CD4-positive, CD25-positive, alpha-beta regulatory T cell (primary cell): ENCODE measurements at places on chromosomes 4 and X.

DNA sequence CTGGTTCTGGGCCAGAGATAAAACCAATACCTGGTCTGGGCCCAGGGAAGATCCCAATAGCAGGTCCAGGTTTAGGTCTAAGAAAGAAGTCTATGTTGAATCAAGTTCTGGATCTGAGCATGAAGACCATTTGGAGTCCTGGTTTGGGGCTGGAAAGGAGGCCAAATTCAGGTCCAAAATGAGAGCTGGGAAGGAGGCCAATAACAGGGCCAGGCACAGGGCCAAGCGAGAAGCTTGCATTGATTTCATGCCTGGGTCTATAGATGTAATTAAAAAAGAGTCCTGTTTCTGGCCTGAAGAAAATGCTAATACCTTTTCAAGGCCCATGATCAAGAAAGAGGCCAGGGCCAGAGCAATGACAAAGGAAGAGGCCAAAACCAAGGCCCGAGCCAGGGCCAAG is 3.4 kb downstream of the GPRASP1 start:
- no peak for DNase-seq

DNA sequence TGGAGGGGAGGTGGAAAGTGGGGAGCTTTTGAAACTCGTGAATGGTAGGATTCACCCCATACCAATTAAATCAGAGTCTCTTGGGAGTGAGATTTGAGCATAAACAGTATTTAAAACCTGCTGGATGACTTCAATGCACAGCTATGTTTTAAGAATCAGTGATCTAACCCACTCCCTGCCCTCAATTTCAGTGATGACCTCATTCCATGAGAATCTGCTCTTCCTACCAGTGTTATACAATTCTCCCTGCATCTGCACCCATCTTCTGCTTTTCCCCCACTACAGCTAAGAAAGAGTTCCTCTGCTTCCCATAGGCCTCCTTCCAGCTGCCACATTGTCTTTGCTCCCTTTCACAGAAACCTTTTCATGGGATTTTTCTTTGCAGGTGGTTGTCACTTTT is 18.3 kb upstream of the H2AZ1 start:
- DNase-seq, result no peak

DNA sequence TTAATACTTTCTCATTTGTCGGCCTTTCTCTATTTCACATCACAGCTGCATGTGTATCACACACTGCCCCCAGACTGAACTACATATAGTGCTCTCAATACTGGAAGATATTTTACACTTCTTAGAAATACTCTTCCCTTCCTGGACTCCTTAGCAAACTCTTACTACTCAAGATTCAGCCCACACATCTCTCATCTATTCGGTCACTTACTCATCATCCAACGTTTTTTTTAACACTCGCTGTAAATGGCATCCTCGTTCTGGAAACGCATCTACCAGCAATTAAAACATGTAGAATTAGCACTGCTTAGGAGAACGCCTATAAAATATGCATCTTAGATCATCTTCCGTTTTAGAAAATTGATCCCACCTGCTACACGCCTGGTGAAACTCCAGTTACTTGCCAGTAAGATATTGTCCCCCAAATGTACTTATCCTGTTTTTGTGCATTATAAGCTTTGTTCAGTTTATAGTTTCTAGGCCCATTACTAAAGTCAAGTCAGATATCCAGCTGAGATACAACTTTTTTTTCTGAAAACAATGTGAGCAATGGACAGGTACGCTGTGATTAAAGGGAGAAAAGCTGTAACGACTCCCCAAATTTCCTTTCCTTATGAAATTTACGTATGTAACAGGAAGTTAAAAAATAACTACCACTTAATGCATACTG is 1.0 kb downstream of the LRP2BP start:
- no peak for DNase-seq

GRCh38 chr4:141609243-141609642 is 27.1 kb upstream of the IL15 start:
- no peak for DNase-seq

DNA sequence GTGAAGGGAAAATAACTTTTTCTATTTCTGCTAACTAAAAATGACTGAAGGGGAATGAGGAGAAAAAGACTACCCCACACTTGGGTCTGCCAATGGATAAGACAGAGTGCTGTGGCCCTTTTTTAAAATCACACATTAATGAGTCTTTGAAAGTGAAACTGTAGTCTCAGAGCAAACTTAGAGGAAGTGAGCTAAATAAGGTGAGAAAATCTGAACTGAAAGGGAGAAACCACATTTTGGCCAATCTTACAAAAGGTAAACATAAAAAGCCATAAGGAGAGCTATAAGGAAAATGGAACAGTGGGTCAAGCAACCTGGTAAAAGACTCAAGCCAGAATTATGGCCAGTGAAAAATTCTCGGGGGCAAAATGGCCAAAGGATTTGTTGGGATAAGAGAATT is 755.1 kb upstream of the IGFBP7 start:
- DNase-seq, result no peak

- no peak for DNase-seq
Observed at GRCh38 chr4:128468123-128468989, 180.7 kb upstream of the PGRMC2 start.

DNA sequence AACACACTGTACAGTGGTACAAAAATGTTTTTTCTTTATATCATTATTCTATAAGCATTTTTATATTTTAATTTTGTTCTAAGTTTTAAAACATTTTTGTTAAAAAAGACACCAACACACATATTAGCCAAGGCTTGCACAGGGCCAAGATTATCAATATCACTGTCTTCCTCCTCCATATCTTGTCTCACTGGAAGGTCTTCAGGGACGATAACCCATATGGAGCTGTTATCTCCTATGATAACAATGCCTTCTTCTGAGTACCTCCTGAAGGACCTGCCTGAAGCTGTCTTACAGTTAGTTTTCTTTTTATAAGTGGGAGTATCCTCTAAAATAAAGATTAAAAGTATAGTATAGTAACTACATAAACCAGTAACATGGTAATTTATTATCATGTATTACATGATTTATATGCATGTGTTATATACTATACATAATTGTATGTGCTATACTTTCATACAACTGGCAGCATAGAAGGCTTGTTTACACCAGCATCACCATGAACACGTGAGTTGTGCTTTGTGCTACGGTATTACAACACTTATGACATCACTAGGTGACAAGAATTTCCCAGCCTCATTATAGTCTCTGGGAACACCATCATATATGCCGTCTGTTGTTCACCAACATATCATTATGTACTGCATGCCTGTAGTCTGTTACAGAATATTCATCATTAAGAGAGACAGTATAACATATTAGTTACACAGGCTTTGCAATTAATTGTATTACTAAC is 90.7 kb downstream of the WDFY3 start:
- no peak for DNase-seq

GRCh38 chrX:69705818-69706217 is 89.9 kb downstream of the EDA start:
- DNase-seq, result no peak

DNA sequence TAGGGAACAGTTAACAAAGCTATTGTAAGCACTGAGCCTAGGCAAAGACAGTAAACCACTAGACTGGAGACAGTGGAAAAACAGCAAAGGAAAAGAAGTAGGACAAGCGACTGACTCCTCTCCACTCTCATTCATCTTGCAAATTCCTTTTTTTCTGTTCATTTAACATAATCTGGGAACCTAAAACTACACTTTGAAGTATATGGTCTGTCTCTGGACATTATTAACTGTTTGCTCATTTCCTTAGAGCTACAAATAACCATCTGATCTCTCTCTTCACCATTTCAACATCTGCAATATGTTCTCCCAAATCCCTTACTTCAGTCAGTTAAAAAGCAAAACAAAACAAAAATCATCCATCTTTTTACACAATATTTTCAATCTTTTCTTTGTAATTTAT is 642 bp downstream of the HMGN5 start:
- no peak for DNase-seq

GRCh38 chrX:50100188-50100587 is 100.6 kb downstream of the AKAP4 start:
- DNase-seq, result peak; percentile 6

GRCh38 chrX:18424482-18425198 is 768 bp upstream of the CDKL5 start:
- DNase-seq, result peak; percentile 7

DNA sequence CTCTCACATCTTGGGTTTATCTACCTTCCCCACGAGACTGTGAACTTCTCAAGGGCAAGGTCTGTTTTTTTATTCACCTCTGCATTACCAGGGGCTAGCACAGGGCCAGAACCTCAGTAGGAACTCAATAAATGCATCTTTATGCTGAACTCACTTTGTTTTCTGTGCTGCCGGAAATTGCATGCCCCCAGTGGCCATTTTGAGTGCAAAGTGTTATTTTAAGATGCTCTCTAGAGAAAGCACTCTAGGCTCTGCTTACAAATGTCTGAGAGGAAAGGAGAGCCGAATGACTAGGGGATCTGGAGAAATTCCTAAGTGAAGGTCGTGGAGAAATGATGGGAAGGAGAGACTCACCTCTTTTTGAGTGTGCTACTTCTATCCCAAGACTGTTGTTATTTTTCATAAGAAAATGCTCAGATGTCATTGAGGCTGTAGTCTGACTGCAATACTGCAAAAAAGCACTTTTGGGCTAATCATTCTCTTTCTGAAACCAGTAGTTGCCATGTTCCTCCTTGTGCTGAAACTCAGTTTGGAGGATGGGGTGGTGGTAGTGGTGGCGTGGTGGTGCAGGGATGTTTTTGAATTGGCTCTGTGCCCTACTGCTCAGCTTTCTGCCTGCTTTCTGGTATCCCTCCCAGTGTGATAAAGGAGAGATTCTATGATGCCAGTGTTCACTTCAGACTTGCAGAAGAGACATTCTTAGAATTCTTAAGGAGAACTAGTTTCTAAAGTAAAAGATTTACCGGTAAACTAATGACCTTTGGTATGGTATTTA is 41.3 kb downstream of the DOCK11 start:
- DNase-seq, result peak; percentile 73

GRCh38 chr4:1192091-1192492 is 19.7 kb upstream of the SPON2 start:
- DNase-seq, result no peak

GRCh38 chr4:99300934-99301333 is 10.1 kb upstream of the ADH1A start:
- DNase-seq, result no peak

GRCh38 chr4:186168750-186169149 is 22.6 kb upstream of the CYP4V2 start:
- DNase-seq, result no peak

DNA sequence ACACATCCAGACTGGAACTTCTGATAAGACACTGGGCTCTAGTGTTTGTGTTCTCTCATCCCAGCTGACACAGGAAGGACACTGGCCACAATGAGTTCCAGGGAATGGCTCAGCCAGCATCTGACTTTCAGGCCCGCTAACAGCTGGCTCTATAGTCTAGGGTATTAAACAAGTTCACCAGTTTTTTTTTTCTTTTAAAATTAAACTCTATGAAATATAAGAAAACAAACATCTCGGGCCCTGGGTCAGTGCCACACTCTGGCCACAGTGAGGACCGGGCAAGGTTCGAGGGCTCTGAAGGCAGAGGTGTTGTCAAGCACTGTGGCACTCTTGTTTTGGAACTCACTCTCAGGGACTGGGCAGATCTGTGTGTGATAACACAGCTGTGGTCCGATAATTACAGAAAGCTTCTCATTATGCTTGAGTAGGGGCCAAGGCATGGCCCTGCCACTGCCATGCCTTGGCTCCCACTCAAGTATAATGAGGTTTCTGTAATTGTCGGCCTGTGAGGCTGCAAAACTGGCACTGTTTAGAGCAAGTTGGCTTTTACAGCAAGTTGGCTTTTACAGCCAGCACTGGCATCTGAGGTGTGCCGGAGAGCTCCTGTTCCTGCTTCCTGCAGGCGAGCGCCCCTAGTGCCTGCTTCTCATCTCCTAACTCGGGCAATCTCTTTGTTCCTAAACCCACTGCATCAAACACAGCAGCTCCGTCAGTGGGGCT is 62.8 kb downstream of the PPP1R2C start:
- DNase-seq, result peak; percentile 83

DNA sequence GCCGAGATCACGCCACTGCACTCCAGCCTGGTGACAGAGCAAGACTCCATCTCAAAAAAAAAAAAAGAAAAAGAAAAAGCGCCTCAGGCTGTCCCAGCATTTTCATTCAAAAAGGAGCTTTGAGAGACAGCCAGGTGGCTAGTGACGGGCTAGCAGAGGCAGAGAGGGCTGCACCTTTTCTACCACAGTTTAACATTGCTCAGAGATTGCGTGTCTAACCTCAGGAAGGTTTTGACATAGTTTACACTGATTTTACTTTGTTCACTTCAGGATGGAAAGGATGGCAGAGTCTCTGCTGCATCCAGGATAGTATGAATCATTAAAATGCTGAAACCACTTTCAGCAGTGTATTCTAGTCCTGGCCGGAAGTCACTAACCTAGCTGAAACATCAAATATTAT is 28.1 kb downstream of the ZFP42 start:
- no peak for DNase-seq

DNA sequence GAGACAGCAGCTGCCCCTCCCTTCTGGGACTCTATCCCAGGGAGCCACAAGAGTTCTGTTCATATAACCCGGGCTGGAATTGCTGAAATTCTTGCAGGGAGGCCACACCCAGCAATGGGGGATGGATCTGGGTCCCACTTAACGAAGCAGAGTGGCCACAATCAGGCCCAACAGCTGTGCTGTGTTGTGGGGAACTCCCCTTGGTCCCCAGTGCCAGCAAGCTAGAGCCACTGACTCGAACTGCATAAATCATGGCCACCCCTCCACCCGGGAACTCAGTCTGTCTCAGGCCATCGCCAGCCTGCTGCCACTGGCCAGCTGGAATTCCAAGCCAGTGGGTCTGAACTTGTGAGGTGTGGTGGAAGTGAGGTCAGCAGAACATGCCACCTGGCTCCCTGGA is 111.1 kb downstream of the KLF8 start:
- no peak for DNase-seq

DNA sequence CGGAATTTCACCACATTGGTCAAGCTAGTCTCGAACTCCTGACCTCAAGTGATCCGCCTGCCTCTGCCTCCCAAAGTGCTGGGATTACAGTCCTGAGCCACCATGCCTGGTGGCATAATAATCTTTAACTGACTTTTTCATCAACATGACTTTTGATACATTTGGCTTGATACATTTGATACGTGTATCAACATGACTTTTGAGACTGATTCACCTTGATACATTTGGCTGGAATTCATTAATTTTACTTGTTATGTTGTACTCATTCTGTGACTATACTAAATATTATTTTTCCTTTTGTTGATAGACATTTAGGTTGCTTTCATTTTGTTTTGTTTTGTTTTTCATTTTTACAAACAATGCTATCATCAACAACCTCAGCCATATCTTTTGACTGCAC is 6.3 kb downstream of the TMEM154 start:
- DNase-seq, result no peak

- no peak for DNase-seq
Observed at GRCh38 chr4:140800666-140801065, 44.5 kb upstream of the TBC1D9 start.

DNA sequence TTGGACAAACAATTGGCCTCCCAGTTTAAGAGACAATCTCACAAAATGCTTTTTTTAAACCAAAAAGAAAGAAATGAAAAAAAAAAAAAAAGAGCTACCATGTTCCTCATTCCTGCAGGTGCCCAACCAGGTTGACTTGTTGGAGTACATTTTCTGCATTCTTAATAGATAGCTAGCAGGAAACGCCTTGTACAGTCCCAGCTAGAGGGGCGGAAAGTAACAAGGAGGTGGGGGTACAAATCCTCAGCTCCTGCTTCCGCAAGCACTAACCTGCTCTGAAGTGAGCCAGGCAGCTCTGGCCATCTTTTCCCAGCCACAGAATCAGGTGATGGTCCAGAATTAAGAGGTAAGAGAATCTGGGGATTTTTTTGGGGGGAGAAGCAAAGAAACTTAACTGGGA is at the start of gene VGLL1:
Gene VGLL1 (plus strand): TSS at position 265 of the 400 bp plus-strand sequence. CDS start 3,806 bp downstream, outside the sequence.
- DNase-seq, result no peak
